Stimulated activated CD8-positive, alpha-beta memory T cell treated with anti-CD3 and anti-CD28 coated beads, Interleukin-7, amount 100 ng/mL, for 1 hour (primary cell): ENCODE measurements at places on chromosomes 2 and 18.

GRCh38 chr2:156562124-156562523 lies 125.9 kb downstream of the GPD2 start:
- DNase-seq: no peak

- no peak for DNase-seq
These were observed 42.2 kb upstream of the CCDC68 start for GRCh38 chr18:55001394-55002024.

GRCh38 chr2:206127656-206128055 lies 31.6 kb downstream of the NDUFS1 start:
- DNase-seq: no peak

DNA sequence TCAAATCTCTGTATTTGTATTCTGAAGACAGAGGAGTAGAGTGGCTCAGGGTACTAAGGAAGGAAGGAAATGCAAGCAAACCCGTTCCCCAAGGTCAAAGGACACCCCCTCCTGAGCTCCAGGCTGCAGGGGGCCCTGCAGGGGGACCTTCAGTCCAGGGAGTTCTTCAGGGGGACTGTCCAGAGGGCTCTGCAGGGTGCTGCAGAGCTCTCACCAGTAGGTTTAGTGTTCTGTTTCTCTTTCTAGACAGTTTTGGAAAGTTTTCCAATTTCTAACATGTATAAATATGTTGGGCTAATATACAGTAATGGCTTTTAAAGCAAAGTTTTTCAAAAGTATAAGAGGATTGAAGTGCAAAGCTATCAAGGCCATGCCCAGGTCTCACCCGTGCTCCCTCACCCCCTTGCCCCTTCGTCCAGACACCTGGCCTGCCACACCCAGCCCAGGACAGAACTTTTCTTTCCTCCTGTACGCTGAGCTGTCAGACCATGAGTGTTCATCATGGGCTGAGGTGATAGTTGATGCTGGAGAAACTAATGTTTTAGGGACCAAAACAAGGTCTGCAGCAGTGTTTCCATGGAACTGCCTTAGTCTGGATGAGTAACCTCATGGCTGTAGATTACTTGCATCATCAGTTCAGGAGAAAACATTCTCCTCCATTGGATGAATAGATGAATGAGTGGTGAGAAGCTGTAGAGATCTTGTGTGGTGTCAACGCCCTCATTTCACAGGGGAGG lies 134.2 kb downstream of the GLI2 start:
- DNase-seq: no peak

DNA sequence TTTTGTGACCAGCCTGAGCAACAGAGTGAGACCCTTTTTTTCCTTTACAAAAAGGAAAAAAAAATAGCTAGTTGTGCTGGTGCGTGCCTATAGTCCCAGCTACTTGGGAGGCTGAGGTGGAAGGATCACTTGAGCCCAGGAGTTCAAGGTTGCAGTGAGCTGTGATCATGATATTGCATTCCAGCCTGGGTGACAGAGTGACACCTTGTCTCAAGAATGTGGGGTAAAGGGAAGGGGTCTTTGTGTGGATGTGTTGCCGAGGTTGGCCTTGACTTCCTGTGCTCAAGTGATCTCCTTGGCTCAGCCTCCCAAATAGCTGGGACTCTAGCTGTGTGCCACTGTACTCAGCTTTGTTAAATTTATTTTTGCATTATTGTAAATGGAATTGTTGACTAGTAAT lies 120.6 kb downstream of the ZNF407 start:
- DNase-seq: no peak

DNA sequence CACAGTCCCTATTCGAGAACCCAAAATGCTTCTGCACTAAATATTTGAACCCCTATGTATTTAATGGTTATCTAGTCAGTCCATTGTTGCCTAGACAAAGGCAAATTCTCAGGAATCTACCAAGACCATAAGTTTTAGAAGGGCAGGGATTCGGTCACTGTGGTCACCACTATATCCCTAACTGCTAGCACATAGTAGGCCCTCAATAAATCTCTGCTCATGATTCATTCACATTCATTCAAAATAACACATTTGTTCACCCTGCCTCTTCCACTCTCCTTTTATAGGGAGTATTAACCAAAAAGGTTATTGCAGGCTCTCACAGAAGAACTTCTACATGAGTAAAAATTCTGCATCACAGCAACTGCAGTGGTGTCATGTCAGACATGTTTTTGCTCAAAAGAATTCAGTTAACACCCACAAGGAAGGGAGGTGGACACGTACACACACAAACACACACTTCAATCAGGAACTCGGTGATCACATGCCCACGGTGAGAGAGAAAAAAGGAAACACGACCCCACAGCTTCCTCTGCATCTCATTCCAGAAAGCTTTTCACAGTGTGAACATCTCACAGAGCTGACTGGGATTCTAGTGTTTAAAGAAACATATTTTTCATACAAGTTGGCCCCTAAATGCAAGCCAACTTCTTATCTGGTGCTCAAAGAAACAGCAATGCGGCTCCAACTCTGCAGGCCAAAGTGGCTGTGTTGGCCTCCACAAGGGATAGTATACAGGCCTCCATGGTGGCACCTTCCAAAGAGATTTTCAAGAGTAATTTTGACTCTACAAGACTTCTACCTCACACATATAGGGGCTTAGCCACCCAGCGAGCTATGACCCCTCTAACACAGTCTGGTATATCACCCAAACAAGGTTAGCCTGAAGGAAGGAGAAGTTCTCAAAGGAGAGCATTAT lies 98.0 kb downstream of the ANKRD44 start:
- DNase-seq: no peak

DNA sequence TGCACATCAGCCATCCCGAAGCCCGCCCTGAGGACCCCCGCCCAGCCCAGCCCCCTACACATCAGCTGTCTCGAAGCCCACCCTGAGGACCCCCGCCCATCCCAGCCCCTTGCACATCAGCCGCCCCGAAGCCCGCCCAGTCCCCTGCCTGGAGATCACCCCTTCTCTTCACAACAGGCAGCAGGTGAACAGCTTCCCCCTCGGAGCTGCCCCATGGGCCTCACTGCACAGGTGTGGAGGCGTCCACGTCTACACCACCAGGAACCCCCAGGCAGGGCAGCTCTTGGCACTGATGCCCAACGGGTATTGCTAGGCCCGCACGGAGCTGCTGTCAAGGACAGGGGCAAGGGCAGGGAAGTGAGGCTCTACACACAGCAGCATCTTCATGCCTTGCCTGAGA lies 137.6 kb downstream of the HDAC4 start:
- no peak for DNase-seq

- no peak for DNase-seq
These were observed 2.1 kb upstream of the SMCHD1 start for GRCh38 chr18:2653467-2653866.

GRCh38 chr2:206164261-206164862 lies 4.7 kb downstream of the EEF1B2 start:
- DNase-seq: no peak

DNA sequence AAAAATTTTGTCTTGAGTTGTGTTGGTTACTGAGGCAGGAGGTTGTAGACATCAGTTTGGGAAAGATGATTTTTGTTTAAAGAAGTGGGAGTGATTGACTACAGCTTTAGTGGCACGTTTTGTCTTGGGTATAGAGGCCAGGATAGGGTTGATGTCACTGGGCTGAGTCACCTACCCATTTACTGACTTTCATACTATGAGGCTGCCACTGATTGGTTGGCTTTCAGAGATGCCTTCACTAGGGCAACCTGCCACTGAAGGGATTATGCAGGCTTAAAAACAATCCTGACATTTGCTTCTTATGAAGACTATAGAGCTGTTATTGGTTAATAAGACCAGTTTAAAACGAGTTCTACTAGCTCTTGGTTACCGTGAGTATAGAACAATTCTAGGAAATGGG lies 479.1 kb downstream of the SOX11 start:
- no peak for DNase-seq

GRCh38 chr2:204486805-204487204 lies 58.5 kb upstream of the PARD3B start:
- DNase-seq: no peak

DNA sequence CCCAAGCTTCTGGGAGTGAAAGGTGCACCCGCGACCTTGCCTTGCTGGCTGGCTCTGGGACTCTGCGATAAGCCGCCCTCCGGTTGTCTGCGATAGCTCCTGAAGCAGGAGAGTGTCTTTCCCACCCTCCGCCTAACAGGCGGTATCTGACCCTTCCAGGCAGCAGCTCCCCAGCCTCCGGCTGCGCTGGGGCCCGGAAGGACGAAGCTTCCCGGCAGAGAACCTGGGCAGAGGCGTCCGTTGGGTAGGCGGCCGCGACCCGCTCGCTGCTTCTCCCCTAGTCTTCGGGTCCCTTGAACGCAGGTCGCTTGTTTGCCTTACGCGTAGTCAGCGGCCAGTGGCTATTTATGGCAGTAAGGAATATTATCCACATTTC lies 446 bp upstream of the RHBDD1 start:
- DNase-seq: no peak

DNA sequence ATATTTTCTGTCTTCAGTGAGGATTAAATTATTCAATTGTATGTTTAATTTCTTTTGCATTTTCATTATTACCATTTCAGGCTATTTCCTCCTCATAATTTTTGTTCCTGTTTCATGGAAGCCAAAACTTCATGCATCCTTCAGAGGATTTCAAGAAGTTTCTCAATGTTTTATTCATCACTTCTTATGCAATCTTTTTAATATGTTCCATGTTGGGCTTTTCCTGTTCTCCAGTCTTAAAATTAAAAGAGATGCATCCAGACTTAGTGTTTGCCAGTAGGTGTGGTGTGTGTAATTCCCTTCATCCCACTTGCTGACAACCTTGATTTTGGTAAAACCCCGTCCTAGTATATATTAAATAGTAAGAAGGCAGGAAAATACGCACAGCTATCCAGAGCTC lies 190.0 kb downstream of the EN1 start:
- DNase-seq: no peak

GRCh38 chr2:238864207-238865014 lies 16.5 kb downstream of the TWIST2 start:
- no peak for DNase-seq

DNA sequence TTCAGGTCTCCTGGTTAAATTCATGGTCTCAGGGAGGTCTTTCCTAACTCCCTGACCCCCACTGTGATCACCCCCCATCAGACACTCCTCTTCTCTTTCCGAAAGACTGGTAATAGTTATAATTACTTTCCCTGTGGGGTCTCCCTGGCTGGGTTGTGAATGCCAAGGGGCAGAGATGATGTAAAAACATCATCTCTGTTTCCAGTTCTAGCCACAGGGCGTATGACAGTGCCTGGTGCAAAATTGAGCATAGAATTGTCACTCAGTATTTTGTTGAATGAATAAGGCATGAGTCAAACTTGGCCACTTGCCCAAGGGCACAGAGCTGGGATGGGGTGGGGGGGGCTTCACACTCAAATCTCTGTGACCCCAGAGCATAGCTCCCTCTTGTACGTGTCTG lies 65.2 kb downstream of the LTBP1 start:
- DNase-seq: no peak

GRCh38 chr2:173231042-173231441 lies 123.6 kb upstream of the CDCA7 start:
- no peak for DNase-seq
